ENCODE measurements at places on chromosomes 16 and 17.

DNA sequence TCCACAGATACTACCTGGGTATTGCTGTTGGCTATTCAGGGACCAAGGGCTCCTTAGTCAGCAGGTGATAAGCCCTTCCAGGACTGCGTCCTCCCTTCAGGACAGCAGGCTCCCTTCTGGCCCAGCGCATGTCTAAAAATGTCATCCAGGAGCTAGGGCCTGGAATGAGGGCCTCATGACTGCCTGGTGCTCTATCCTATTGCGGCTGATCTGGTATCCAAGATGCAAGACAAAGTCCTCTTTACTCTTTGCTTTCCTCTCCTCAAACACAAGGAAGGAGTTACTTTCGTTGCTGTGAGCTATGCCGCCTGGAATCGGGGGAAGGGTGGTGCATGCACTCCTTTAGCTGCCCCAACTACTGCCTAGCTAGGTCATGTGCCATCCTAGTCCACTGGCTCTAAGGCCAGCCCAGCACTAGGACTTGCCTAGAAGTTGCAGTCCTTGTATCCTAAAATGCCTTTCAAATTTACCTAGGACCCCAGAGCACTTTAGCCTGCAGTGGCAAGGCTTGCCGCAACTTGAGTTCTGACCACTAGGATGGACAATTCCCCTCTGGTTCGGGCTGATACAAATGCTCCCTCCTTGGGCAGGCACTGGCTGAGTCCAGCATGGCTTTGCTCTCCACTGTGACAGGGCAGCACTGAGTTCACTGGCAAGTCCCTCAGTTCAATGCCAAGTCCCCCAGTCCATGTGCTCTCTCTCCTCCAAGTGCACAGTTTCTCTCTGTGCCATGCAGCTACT lies 10.1 kb upstream of the TMEM219 start:
- no peak for DNase-seq

- no peak for DNase-seq
Measured at GRCh38 chr17:82489117-82489516, 30.4 kb upstream of the FOXK2 start.

DNA sequence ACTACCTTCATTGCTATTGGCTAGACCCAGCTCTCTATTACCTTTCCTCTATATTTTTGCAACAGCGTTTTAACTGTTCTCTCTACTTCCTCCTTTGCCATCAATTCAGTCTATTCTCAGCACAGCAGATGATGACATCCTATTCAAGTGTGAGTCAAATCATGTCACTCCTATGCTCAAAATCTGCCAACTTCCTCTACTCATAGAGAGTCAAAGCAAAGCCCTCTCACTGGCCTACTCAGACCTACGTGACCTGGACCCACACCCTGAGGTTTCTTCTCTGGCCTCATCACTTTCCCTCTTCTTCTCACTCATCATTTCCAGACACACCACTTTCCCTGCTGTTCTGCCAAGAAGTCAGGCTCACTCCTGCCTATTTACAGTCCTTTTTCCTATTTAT lies 289.0 kb upstream of the AXIN2 start:
- DNase-seq, result no peak

DNA sequence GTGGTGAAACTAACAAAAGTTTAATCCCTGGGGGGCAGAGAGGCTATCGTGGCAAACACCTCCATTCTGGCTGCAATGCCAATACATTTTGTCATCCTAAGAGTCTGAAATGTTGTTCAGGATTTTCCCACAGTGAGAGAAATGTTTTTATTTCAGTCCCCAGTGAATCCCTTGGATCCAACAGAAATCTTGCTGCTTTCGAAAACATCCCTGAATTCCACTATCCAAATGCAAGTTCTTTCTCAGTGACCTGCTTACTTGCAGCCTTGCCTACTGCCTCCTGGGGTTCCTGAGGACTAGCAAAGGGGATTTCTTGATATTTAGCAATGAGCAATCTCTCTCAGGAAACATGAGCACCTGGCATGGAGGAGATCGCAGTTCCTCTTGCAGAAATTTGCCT lies 202.1 kb upstream of the IRX3 start:
- DNase-seq, result no peak

- no peak for DNase-seq
Measured at GRCh38 chr16:79835194-79835593, 234.7 kb upstream of the MAF start.

- DNase-seq, result peak; percentile 49
Measured at GRCh38 chr17:80605326-80606066, 60.9 kb downstream of the RPTOR start.

DNA sequence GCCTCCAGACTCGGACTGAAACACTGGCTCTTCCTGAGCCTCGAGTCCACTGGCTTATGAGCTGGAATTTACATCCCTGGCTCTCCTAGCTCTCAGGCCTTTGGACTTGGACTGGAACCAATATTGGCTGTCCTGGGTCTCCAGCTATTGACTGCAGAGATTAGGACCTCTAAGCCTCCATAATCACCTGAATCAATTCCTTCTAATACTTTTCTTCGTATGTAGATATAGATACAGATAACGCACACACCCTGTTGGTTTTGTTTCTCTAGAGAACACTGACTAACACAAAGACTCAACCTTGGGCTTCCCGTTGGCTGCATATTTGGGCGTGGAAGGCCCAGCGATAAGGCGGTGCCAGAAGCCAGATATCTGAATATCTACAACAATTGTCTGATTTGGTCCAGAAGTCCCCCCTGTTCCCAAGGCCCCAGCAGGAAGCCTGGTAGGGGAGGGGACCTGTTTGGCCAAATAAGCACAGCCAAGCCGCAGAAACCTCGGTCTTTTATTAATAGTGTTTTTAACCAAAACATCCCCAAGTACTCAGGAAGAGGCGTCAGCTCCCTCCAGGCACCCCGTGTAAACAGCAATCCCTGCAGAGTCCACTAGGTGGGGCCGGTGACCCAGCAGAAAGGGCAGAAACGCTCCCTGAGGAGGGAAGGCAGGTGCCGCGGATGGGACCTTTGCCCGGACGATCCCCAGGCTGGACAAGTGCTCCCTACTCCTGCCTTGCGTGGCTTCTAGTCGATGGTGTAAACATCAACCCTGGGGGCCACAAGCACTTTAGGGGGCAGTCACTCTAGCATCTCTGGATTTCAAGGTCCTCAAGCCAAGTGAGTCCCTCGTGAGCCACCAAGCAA lies 57.0 kb downstream of the ABR start:
- peak; percentile 85 for DNase-seq

DNA sequence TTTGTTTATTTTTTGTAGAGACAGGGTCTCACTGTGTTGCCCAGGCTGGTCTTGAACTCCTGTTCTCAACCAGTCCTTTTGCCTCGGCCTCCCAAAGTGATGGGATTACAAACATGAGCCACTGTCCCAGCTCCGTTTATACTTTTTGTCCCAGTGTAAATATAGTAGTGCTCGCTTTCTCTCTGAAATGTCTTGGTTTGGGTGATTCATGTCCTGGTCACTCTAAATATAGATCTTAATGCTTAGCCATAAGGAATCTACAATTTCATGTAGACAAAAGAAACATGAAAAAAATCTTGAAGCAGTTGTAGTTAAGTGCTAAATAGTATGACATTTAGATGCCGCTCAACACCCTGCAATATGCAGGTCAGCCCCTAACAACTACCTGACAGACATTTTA lies 126.9 kb downstream of the KATNIP start:
- DNase-seq, result no peak

- no peak for DNase-seq
Measured at GRCh38 chr16:58503863-58504688, 4.1 kb downstream of the NDRG4 start.

DNA sequence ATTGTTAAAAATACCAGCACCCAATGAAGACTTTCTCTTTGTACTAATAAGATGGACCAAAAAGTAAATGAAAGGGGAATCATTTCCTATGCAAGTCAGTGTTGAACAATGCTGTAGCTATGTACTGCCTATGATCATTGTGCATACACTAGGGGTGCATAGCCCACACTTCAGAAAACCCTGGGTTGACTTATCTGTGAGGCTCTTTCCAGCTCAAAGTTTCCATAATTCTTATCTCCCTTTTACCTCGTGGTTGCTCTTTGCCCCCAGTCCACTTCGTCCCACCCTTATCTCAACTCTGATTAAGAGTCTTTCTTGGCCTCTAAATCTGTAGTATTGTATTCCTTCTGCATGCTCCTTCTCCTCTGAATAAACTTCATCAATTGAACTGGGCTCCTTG lies 336.8 kb downstream of the SHISA9 start:
- no peak for DNase-seq

DNA sequence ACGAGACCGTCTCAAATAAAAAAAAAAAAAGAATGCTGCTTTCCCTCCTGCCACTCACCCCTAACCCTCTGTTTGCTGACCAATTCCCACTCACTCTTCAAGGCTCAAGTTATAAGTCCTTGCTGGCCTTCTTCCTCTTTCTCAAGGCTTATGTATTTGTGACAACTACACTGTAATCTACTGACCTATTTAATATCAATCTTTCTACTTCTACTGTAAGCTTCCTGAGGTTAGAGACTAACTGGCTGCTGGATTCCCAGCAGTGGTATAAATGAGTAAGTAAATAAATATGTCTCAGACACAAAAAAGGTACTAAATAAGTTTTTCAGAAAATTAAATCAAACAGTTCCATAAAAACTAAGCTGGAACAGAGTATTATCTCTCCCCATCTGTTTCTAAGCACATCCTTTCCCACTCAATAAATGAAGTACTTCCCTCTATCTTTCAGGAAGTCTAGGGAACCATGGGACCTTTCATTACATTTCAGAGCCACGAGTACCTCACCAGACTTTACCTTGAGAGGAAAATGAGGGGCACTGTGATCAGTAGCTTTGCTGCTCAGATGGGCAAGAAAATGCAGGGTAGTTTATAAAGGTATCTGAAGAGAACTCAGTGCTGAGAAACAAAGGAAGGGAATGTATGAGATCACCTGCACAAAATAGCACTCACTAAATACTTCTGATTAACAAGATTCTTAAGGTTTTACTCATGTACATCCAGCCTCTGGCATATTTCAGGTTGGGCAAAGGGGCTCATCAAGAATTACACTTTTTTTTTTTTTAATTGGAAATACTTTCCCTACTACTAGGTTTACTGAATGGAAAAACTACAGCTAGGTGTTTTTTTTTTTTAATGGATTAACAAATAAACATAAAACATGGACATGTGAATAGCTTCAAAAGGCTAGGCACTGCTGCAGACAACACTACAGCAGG lies 10.8 kb downstream of the SSH2 start:
- no peak for DNase-seq

GRCh38 chr16:62913333-62913732 lies 877.1 kb upstream of the CDH8 start:
- DNase-seq, result no peak

DNA sequence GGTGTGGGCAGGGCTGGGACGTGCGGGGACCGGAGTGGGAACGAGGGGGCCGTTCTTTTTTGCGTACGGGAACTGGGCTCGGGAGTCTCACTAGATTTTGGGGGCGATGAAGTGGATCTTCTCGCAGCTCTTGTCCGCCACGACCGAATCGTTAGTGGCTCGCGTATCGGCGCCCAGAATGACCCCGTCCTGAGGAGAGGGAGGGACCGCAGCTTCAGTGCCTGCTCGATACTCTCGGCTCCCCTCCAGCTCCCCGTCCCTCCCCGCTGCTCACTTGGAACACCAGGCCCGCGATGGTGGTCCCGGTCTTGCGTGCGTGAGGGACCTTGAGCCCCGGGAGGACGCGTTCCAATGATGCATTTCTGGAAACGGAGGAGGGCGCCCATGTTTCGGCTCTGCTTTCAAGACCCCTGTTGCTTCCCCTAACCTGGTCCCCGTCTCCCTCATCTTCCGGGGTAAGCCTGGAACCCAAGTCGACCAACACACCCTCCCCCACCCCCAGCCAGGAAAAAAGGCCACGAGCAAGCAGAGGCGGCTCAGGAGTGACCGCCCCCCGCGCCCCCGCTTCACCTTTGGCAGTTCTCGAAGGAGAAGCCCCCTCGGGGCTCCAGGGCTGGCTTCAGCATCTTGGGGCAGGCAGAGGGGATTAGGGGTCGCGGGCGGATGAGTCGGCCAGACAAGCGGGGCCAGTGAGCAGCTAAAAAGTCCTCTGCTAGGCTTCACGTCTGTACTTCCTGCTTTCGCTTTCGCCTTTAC lies at the start of gene PSMB10:
Gene PSMB10 (minus strand): TSS at position 727 of the 756 bp plus-strand sequence. CDS start 101 bp downstream, at position 626.
- DNase-seq, result no peak

- no peak for DNase-seq
Measured at GRCh38 chr16:14509055-14509454, 121.0 kb downstream of the PARN start.

- DNase-seq, result peak; percentile 66
Measured at GRCh38 chr17:7261379-7262191, 693 bp downstream of the CLDN7 start.

- no peak for DNase-seq
Measured at GRCh38 chr16:74926805-74927204, 58.1 kb downstream of the WDR59 start.

GRCh38 chr17:28717578-28718332 lies at the start of gene RAB34:
Gene RAB34 (minus strand): TSS chr17:28717868. CDS start chr17:28717266, 602 bp downstream.
- peak; percentile 70 for DNase-seq

DNA sequence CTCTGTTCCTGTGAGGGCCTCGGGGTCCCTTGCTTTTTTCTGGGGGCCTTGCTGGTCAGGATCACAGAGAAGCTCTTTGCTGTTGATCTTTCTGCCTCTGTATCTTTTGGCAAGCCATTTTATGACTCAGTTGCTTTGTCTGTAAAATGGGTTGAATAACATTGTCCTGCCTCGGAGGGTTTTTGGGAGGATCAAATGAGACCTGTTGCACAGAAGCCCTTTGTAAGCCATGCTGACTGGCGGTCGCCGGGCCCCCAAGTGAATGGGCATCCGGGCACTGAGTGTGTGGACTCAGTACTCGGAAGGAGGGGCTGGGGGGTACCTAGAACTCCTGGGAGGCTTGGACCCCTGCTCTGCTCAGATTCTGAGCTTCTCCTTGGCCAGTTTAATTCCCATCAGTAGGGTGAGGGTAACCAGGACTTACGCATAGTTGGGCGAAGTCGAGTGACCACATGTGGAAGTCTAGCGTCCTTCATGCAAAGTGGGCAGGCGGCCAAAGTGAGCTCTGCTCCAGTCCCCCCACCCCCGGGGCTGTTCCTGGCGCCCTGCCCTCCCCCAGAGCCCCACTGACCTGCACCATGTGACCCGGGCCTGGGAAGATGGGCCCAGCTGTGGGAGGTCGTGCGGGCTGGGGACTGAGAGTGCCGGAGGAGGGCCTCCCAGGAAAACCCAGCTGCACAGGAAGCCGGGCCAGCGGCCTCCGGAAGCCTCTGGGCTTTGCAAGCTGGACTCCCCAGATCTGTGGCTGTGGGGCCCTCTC lies 284.0 kb downstream of the SEC14L1 start:
- DNase-seq, result no peak

GRCh38 chr17:49358641-49359247 lies 3.3 kb downstream of the ZNF652 start:
- DNase-seq, result peak; percentile 53

DNA sequence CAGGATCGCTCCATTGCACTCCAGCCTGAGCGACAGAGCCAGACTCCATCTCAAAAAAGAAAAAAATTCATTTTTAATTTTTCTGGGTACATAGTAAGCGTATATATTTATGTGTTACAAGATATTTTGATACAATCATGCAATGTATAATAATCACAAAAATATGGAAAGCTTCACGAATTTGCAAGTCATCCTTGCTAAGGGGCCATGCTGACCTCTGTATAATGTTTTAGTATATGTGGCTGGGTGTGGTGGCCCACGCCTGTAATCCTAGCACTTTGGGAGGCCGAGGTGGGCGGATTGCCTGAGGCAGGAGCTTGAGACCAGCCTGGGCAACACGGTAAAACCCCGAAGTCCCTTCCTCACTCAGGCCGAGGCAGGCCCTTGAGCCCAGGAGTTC lies 16.9 kb downstream of the FBRS start:
- DNase-seq, result no peak

GRCh38 chr17:17783825-17784656 lies 52.7 kb downstream of the SREBF1 start:
- DNase-seq, result peak; percentile 82
